Activated CD8-positive, alpha-beta memory T cell treated with anti-CD3 and anti-CD28 coated beads for 24 hours (primary cell): ENCODE measurements at places on chromosomes 6 and 20.

DNA sequence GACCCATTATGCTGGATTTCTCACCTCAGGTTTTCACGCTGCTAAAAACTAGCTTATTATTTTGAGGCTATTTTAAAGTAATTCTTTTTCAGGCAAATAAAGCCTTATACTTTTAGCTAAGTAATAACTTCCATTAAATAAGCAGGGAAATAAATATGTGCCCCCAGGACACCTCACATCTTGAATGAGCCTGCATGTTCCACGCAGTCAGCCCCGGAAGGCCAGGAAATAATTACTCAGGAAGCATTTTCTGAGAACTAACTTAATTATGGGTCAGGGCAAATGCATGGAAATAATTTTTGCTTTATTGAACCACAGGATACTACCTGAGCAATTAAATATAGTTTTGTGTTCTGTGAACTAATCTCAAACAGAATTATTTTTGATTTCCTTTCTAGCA, 41.1 kb downstream of the STX7 start:
- DNase-seq, result no peak

GRCh38 chr6:156741287-156742073, 35.7 kb upstream of the ARID1B start:
- no peak for DNase-seq

GRCh38 chr6:140806431-140806830, 1326.3 kb upstream of the GJE1 start:
- no peak for DNase-seq

DNA sequence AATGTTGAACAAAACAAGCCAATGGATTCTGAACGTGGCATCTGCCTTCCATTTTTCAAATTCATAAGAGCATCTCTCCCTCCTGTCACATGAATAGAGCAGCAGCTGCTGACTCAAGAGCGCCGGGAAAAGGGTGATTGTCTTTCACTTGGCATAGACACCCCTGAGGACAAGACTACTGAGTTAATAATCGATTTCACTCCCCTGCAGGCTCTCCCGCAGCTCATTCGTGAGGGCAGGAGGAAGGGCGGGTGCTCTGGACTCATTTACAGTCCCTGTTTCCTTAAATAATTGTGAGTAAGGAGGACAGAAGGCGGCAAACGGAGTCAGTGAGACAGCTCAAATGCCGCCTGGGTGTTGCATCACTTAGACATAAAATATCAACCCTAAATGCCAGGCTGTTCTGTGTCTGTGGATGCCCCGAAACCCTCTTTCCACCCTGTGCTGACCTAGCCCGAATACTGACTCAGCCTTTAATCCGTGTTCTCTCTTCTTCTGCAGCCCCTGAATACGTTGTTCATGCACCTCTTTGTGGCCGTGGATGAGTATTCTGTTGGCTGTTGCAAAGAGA, 21.6 kb downstream of the CFAP61 start:
- no peak for DNase-seq

GRCh38 chr6:722077-722524, 29.2 kb upstream of the EXOC2 start:
- peak; percentile 85 for DNase-seq

DNA sequence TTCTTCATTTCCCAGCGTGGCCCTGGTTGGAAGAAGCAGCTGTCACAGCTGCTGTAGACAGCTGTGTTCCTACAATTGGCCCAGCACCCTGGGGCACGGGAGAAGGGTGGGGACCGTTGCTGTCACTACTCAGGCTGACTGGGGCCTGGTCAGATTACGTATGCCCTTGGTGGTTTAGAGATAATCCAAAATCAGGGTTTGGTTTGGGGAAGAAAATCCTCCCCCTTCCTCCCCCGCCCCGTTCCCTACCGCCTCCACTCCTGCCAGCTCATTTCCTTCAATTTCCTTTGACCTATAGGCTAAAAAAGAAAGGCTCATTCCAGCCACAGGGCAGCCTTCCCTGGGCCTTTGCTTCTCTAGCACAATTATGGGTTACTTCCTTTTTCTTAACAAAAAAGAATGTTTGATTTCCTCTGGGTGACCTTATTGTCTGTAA, 292.7 kb downstream of the ESR1 start:
- DNase-seq, result no peak

DNA sequence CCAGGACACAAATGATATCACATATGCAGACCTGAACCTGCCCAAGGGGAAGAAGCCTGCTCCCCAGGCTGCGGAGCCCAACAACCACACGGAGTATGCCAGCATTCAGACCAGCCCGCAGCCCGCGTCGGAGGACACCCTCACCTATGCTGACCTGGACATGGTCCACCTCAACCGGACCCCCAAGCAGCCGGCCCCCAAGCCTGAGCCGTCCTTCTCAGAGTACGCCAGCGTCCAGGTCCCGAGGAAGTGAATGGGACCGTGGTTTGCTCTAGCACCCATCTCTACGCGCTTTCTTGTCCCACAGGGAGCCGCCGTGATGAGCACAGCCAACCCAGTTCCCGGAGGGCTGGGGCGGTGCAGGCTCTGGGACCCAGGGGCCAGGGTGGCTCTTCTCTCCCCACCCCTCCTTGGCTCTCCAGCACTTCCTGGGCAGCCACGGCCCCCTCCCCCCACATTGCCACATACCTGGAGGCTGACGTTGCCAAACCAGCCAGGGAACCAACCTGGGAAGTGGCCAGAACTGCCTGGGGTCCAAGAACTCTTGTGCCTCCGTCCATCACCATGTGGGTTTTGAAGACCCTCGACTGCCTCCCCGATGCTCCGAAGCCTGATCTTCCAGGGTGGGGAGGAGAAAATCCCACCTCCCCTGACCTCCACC, 42.2 kb downstream of the SIRPA start:
- DNase-seq, result no peak

DNA sequence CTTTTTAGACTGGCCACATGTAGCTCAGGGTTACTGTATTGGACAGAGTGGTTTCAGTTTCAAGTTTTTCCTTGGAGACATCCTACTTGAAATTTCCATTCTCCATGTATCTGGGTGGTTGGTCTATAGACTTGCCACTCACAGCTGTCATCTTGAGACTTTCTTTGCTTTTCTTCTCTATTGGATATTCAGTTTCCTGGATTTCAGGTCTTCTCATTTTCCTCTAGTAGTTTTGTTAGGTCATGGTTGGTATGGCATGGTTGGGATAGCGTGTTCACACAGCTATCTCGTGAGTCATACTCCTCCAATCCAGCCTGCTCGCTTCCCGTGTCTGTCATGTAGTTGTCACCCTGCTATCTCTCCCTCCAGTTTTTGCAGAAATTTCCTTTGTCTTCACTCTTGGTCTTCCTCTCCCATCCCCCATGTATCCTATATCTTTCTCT, 48.3 kb downstream of the PTPN1 start:
- no peak for DNase-seq
